ENCODE measurements at places on chromosomes 7 and 10.

- DNase-seq, result no peak
These were observed 118.3 kb upstream of the ZNF438 start for GRCh38 chr10:31149835-31150512.

- DNase-seq, result no peak
These were observed 117.1 kb downstream of the ANKRD26 start for GRCh38 chr10:26983156-26983555.

- no peak for DNase-seq
These were observed 15.9 kb upstream of the AKR1E2 start for GRCh38 chr10:4810092-4810491.

DNA sequence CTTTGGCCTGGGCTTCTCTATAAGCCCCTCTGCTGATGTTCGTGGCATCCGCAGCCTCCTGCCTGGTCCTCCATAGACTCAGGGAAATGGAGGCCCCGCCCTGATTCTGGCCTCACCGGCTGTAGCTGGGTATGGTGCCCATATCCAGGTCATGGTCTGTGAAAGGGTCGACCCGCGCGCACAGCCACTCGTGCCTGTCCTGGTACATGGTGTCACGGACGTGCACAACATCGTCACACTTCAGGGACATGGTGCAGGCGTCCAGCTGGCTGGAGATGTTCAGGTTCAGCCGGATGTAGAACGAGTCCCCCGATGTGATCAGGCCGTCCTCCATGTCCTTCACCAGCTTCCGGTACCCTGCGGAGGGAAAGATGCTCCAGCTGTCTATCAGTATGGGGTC is 75.1 kb upstream of the GNA12 start:
- DNase-seq, result no peak

DNA sequence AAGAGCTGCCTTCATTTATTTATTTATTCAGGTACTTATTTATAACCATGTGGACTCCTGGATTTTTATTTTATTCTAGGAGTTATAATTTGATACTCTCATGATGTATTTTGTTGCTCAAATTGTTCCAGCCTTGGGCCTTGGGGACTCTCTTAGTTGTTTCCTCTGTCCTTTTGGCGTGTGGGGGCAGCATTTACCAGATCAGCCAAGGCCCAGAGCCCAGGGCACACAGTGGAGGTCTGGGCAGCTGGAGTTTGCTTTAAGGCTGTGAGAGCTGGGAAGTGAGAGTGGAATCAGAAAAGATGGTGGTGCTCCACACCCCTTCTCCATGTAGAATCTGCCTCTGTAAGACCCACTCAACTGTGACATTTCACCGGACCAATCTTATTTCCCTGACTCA is 398.9 kb downstream of the RPS24 start:
- no peak for DNase-seq

- peak; percentile 35 for DNase-seq
These were observed 52.2 kb downstream of the KMT2C start for GRCh38 chr7:152383341-152384234.

- DNase-seq, result no peak
These were observed 276.9 kb downstream of the RPS24 start for GRCh38 chr10:78310481-78311080.

GRCh38 chr7:130149281-130150139 is 55.7 kb downstream of the TMEM209 start:
- DNase-seq, result no peak

DNA sequence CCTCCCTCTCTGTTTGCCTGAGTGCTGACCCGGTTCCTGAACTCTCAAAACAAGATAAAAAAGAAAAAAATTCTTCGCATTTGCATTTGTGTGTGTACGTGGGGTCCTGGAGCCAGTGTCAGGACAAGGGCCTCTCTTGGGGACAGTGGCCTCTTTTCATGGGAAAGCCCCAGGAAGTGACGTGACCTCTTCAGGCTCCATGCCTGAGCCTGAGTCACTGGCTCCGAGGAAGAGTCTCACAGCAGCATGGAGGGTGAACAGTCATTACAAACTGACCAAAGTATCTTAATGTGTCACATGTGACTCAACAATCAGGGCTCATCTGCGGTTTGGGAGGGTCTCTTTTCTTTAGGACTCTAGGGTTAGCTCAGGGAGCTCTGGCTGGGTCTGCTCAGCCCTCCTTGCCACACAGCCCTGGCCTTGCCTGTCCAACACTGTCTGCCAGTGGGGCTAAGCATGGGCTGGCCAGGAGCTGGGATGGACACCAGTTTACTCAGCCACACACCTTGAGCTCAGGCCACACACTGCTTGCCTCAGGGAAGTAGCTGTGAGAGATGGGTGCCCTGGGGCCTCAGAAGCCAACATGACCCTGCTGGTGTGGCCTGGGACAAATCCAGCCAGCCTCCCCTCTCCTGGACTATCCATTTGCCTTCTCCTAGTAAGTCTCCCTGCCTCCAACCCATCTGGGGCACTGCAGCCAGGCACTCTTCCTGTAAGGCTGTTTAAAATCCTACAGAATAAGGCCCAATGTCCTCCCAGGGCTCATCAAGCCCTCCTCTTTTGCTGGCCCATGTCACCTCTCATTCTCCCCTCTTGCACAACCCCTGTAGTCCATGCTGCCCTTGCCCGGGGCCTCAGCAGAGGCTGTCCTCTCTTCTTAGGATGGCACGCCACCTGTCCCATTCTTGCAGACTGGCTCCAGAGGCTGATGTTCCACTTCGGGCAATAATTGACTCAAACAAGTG is 10.5 kb downstream of the TMEM273 start:
- DNase-seq, result peak; percentile 76

DNA sequence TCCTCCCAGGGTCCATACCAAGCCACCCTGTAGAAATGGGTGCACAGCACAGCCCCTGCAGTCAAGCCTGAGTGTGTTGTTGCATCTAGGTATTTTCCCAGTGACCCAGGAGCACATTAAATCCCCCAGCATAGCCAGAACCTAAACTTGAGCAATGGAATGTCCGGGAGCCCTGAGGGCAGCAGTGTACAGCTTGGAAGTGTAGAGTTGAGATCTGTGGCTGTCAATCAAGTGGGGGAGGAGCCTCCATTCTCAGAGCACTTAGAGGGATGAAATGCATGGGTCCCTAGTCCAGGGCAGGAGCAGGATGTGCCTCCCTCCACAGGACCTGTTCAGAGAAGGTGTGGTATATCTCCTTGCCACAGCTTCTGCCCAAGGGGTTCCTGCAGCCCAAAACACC is 885.1 kb downstream of the CCSER2 start:
- DNase-seq, result no peak

GRCh38 chr10:21052709-21053104 is 155.6 kb upstream of the NEBL start:
- DNase-seq, result no peak

GRCh38 chr7:31633894-31634494 is 53.0 kb upstream of the PPP1R17 start:
- DNase-seq, result peak; percentile 20

All from GM04504 (cell line).